Germinal center (tissue), 1 donor: ENCODE measurements at places on chromosomes 13 and 19.

DNA sequence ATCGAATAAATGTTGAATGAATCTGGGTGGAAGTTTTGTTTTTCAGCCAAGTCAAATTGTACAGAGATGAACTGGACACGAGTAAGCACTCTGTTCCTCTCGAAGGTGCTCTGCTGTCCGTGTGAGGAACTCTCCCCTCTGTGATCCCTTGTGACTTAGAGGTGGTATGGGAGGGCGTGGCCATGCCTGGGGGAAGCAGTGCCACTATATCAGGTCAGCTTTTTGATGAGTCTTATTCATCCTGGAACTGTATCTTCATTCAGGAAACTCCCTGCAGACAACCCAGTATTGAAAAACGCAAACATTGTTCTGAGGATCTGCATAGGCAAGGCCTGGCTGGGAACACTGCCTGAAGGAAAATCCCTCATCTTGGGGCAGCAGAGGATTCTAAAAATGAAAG lies 45.7 kb upstream of the FLT1 start:
- no peak for DNase-seq

- DNase-seq: no peak
These were observed 37.7 kb downstream of the ATP11A start for GRCh38 chr13:112727581-112727980.

GRCh38 chr13:75804054-75804453 lies 167.9 kb downstream of the LMO7 start:
- DNase-seq: no peak

- DNase-seq: peak; percentile 74
These were observed at the start of gene IL12RB1 for GRCh38 chr19:18086590-18087138. TSS of gene IL12RB1 (minus strand) at chr19:18086934. CDS start at chr19:18086823, 111 bp downstream.

DNA sequence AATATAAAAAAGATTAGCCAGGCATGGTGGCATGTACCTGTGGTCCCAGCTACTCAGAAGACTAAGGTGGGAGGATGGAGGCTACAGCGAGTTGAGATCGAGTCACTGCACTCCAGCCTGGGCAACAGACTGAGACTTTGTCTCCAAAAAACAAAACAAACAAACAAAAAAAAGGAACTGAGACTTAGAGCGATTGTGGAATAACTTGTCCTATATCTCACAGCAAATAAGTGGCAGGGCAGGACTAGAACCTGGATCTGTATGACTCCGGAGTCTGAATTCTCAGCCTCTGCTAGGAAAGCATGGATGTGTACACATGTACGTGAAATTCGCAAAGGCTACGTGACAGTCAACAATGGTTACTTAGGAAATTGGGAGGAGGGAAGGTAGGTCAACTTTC lies 20.1 kb downstream of the KRTDAP start:
- DNase-seq: no peak
